ENCODE measurements at places on chromosomes 13 and 19.

DNA sequence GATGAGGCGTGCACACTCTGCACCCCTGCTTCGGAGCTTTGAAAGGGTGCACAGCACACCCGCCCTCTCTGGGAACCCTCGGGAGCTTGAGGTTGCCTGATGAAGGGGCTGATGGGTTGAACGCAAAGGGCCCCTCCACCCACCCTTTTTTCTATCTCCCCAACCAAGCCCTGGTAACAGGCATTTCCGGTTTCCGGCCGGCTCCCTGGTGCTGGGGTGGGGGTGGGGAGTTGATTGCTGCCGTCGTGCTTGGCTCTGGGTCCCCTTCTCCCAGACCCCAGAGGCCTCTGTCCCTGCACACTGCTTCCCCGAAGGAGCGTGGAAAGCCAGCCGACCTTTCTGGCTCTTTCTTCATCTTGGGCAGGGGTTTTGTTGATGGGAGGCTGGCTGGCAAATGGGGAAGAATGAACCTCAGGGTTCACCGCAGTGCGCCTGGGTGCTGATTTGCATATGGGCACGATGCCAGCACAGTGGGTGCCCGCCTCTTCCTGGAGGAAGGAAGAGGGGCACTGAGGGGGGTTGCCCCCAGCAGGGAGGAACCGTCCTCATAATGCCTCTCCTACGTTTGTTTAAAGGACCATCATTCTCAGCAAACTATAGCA, 29.1 kb downstream of the VAV1 start:
- DNase-seq: no peak

- peak; percentile 74 for DNase-seq
Observed at GRCh38 chr19:1253514-1254080, 5.2 kb downstream of the MIDN start.

DNA sequence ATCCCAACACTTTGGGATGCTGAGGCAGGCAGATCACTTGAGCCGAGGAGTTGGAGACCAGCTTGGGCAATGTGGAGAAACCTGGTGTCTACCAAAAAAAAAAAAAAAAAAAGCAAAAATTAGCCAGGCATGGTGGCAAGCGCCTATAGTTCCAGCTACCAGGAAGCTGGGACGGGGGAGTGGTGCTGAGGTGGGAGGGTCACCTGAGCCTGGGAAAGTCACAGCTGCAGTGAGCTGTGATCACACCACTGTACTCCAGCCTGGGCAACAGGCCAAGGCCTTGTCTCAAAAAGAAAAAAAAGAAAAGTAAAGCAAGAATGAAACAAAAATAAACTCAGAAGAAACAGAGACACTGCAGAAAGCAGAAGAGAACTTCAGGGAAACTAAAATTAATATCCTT, 31.6 kb downstream of the MTRF1 start:
- DNase-seq: no peak

- no peak for DNase-seq
Observed at GRCh38 chr19:18109733-18110608, 12.4 kb downstream of the MAST3 start.

DNA sequence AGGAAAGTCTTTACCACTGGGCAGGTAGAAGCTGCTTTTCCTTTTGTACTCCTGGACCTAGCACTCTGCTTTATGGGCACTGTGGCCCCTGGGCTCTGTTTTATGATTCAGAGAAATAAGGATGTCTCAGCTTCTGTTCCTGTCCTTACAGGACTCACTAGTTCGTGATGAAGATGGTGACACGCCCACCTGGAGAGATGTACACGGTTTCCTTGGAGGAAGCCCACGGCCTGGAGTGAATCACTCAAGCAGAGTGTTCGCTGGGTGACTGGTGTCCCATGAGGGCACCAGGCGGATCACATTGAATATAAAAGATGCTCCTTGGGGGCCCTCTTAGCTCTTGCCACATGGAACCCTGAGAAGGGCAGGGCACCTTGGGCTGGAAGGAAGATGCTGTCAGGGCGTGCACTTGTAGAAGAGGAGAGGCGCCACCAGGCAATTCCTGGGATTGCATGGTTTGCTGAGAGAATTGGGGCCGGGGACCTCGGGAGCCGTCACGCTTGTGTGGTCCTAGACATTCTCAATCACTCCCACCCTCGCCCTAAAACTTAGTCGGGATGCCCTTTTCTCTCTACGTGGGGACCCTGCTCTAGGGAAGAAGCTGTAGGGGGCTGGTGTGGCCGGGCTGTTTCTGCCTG, 202.6 kb downstream of the TSHZ3 start:
- DNase-seq: no peak

DNA sequence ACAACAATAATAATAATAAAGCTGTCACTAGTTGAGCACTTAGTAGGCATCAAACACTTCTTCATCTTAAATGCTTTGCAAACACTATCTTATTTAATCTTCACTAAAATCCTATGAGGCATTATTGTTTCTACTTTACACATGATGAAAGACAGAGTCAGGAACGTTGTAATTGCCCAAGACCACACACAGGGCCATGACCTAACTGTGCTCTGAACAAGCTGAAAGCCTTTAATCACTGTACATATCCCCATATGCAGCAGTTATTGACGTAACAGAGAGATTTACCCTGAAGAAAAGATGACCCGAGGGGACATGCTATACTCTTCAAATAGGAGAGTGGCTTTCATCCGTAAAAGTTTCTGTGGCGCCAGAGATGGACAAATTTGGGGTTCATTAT, 53.0 kb downstream of the SACS start:
- DNase-seq: peak; percentile 79

DNA sequence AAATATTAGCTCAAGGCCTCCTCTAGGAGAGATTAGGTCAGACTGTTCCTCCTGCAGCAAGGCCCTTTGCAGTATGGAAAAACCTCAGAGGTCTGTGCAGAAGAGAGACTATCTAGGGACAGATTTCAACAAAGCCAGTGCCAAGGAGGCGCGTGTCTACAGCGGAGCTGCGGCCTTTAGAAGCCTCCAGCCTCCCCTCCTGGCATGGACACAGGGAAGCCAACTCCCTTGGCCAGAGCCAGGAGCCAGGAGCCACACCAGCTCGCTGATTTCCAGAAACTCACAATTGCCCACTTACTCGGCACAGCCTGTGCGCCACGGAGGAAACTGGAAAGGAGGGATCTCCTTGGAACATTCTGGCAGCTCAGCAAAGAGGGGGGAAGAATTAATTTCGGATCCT, 63.4 kb downstream of the INSR start:
- DNase-seq: no peak

- DNase-seq: no peak
Observed at GRCh38 chr19:39631626-39632025, 24.1 kb upstream of the LGALS16 start.

GRCh38 chr19:17331045-17331558, 3.6 kb downstream of the ANO8 start:
- DNase-seq: no peak

DNA sequence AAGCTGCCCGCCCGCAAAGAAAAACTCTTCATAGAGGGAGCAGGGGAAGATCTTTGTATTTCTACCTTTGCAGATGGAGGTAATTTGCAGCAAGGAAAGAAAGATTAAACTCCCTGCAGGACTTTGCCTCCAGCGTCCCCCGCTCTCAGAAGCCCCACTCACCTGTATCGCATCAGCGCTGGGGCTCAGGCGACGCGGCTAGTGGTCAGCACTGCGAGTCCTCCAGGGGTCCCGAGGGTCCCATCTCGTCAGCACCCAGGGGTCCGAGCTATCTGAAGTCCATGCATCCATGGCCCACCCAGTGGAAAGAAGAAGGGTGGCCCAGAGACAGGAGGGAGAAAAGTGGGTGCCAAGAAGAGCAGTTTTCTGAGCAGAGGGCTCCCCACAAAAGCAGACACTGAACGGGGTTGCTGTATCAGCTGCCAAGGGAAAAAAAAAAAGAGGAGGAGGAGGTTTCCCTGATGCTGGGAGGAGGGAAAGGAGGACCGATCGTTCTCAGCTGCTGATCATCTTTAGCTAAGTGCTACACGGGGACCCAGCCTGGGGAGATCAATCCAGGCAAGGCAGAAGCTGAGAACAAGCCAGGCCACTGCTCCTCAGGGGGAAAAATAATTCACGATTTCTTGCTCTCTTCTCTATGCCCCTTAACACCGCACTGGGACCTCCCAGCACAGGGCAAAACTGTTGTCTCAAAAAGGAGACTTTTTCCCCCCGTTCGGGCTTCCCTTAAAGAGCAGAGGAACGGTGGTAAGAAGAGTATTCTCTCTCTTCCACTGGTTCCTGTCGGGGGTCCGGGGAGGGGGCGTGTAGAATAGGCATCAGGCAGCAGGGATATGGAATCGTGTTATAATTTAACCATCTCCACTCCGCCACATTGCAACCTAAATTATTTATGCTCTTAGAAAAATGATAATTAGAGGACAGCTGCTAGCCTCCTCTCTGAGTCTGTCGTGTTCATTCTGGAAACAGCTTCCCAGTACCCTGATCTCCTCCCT, 117.7 kb upstream of the CACNA1A start:
- DNase-seq: no peak

DNA sequence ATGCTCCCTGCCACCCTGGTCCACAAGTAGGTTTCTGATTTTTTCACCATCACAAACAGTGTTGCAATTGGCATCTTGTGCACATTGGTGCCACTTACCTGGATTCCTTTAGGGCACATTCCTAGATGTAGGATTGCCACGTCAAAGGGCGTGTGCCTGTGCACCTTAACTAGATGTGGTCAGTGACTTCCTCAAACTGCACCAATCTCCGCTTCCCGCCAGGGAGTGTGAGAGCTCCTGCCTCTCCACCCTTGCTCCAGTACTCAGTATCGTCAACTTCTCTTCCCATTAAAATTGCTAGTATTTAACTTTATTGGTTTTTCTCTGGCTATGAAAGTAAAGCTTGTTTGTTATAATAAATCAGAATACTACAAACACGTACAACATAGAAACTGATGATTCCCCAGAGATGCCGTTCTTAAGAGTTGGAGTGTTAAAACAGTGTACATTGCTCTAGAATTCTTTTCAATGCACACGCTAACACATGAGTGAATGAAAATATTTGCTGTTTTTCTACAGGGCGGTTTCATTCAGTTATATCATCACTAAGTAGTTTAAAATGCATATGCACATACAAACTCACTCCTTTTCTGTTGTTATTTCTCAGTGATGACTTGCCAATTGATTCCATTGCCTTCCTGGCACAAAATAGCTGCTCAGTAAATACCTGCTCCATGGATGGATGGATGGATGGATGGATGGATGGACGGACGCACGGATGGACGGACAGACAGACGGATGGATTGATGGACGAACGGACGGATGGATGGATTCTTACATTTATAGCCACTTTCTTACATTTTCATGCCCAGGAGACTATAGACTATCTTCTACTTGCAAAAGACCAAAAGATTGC, 23.4 kb downstream of the CCNE1 start:
- DNase-seq: no peak

- DNase-seq: no peak
Observed at GRCh38 chr13:112984954-112985802, 16.2 kb downstream of the MCF2L start.

- peak; percentile 72 for DNase-seq
Observed at GRCh38 chr13:106376401-106377112, 158.9 kb downstream of the EFNB2 start.

DNA sequence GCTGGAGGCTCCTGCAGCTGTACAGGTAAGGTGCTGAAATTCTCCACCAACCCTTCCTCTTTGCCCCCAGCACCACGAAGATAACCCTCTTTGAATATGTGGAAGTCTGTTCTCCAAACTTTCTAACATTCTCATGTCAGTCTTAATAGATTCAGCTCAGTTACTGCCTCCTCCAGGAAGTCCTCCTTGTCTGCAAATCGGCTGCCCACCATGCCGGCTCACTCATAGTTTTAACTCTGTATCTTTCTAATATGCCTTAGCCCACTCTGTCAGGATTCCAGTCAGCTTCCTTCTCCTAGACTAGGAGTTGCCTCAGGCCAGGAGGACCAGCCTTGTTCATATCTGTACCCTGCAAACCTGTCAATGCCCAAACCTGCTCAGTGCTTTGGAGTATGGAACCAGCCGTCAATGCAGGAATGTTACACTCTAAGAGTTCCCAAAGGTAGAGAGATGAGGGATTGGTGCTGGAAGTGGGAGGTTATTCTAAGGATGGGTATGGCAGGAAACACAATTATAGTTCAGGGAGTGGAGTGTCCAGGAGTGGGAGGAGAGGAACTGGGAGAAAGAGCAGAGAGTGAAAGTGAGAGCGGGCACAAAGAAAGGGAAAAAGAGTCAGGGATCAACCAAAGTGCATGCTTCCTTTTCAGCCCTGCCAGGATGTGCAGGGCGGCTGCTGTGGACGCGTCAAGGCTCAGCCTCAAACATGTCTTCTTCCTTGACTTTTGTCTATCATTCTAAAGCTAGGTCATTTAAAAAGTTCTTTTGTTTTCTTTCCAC, 38.0 kb upstream of the ALOX5AP start:
- no peak for DNase-seq

DNA sequence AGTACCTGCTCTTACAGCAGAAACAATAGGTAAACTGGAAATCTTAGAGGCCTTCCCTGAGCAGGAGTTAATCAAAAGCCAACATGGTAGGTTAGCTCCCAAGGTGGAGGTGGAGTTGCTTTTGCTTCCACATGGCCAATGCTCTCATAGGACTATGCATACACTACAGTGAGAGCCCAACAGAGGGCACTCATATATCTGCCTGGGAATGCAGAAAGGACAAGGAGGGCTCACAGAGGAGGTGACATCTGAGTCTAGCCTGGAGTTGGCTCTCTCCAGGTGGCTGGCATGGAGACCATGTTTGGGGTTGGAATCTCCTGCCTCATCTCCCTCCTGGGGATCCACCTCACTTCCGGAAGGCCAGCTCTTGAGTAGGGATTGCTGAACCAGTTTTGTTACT, 34.6 kb downstream of the ATP8A2 start:
- DNase-seq: no peak

GRCh38 chr19:10831987-10832938, 3.7 kb downstream of the TMED1 start:
- no peak for DNase-seq

DNA sequence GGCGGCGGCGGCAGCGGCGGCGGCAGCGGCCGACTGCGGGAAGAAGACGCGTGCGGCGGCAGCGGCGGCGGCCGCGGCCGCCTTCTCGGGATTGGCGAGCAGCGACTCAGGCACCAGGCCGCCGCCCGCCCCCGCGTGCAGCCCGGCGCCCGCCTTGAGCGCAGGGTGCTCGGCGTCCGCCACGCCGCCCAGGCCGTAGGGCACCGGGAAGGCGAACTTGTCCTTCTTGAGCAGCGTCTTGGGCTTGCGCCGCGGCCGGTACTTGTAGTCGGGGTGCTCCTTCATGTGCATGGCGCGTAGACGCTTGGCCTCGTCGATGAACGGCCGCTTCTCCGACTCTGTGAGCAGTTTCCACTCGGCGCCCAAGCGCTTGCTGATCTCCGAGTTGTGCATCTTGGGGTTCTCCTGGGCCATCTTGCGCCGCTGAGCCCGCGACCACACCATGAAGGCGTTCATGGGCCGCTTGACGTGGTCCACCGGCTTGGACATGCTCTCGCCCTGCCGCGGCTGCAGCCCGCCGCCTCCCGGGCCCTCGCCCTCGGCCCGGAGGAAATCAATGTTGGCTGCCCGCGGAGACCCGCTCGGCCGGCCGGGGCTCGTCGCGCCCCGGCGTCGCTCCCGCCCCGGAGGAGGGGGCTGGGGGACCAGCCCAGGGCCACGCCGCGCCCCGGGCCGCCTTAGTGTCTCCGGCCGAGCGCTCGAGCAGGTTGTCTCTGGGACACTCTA, 621 bp downstream of the SOX21 start:
- peak; percentile 2 for DNase-seq

Data from HCEC 1CT (cell line).